CD4-positive, alpha-beta memory T cell (primary cell): ENCODE measurements at places on chromosomes 16 and 17. TPM values are rescaled to one million over a fixed set of nuclear protein-coding genes. Genes with fewer than 3 reads are reported as not detected.

DNA sequence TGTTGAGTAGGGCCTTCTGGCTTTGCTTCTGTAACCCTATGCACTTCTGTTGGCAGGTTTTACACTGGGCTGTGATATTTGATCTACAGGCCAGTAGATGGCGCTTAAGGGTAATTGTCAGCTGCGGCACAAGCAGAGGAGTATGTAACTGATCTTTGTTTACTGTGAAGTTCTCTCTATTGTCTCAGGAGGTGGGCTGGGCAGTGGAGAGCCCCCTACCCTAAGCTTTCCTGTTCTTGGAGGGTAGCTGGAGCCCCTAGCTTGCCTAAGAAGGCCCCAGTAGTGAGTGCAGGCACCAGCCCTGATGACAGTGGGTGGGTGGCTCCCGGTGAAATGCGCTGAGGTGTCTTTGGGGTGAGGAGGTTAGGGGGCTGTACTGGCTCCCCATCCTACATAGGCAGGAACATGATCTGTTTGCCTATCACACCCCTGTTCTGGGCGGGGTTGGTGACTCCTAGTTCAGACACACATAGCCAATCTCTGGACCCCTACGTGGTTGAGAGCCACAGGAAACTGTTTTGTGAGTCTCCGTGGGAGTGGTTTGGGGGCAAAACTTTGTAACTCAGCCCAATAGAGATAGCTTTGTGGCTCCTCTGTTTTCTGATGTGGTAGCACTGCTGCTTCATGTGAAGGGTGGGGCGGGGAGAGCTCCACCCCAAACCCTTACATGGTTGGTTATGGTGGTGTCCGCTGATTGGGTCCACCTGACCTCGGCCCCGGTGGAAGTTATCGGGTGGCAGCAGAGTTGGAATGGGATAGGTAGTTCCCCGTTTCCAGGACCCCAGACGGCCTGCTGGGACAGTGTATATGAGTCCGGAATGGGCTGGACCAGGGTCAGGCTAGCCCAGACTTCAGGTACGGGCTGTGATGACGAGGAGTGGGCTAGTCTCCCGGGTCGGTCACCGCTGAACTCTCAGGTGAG lies 60.4 kb downstream of the SLFN11 start:
- H3K4me1 ChIP-seq: peaks cover 31% of the 10 kb centered on the region
- peak; percentile 98 for DNase-seq
- H3K27ac ChIP-seq: peak overlapping the region; percentile 60
- no peaks in the 10 kb centered on the region for H3K27me3 ChIP-seq

- no peak for DNase-seq
- no peaks in the 10 kb centered on the region for H3K4me1 ChIP-seq
- H3K36me3 ChIP-seq: no peaks in the 10 kb centered on the region
- no peak overlapping the region for H3K4me3 ChIP-seq
- H3K27me3 ChIP-seq: no peaks in the 10 kb centered on the region
Observed at GRCh38 chr17:73358668-73359067, 46.9 kb upstream of the CDC42EP4 start.

GRCh38 chr16:16018705-16019104 lies 69.3 kb downstream of the ABCC1 start:
- H3K4me3 ChIP-seq: no peak overlapping the region
- H3K4me1 ChIP-seq: no peaks in the 10 kb centered on the region
- H3K27ac ChIP-seq: no peak overlapping the region
- no peak for DNase-seq
- H3K36me3 ChIP-seq: peaks cover 42% of the 10 kb centered on the region
- no peaks in the 10 kb centered on the region for H3K27me3 ChIP-seq

- no peak overlapping the region for H3K4me3 ChIP-seq
- H3K27ac ChIP-seq: no peak overlapping the region
- peaks cover 17% of the 10 kb centered on the region for H3K4me1 ChIP-seq
- DNase-seq: no peak
- H3K27me3 ChIP-seq: no peaks in the 10 kb centered on the region
- no peaks in the 10 kb centered on the region for H3K36me3 ChIP-seq
Observed at GRCh38 chr16:23975293-23975692, 139.5 kb downstream of the PRKCB start.

DNA sequence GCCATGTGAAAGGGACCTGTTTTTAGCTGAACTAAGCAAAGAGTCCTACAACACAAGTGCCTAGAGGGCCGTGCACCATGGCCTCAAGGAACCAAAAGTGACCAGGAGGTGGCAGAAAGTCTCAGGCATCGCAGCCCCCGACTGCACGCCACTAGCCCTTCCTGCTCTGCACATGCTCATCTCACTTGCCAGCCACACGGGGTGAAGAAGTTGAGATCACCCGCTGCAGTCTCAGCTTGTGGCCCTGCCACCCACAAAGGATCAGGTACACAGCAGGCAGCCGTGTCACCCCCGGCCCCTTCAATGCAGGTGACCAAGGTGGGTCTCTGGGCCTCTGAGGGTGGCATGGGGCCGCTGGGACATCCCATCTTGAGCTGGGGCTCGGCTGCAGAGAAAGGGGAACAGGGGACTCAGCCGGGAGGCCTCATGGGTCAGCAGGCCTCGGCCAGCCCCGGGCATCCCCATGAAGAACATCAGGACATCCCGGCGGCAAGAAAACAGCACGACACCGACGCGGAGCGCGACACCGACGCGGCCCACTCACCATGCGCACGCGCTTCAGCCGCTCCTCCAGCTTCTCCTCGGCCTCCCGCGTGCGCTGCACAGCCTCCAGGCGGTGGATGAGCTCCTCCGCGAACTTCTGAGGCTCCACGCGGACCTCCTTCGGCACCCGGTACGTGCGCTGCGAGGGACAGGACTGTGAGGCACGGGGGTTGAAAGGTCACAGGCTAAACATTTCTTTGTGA lies 21.0 kb downstream of the PDIA2 start:
- no peaks in the 10 kb centered on the region for H3K27me3 ChIP-seq
- no peak overlapping the region for H3K27ac ChIP-seq
- no peak for DNase-seq
- no peaks in the 10 kb centered on the region for H3K4me1 ChIP-seq
- H3K4me3 ChIP-seq: no peak overlapping the region

GRCh38 chr17:13338421-13338820 lies 263.3 kb downstream of the HS3ST3A1 start:
- H3K4me1 ChIP-seq: peaks cover 4% of the 10 kb centered on the region
- H3K36me3 ChIP-seq: no peaks in the 10 kb centered on the region
- DNase-seq: no peak
- no peak overlapping the region for H3K27ac ChIP-seq

DNA sequence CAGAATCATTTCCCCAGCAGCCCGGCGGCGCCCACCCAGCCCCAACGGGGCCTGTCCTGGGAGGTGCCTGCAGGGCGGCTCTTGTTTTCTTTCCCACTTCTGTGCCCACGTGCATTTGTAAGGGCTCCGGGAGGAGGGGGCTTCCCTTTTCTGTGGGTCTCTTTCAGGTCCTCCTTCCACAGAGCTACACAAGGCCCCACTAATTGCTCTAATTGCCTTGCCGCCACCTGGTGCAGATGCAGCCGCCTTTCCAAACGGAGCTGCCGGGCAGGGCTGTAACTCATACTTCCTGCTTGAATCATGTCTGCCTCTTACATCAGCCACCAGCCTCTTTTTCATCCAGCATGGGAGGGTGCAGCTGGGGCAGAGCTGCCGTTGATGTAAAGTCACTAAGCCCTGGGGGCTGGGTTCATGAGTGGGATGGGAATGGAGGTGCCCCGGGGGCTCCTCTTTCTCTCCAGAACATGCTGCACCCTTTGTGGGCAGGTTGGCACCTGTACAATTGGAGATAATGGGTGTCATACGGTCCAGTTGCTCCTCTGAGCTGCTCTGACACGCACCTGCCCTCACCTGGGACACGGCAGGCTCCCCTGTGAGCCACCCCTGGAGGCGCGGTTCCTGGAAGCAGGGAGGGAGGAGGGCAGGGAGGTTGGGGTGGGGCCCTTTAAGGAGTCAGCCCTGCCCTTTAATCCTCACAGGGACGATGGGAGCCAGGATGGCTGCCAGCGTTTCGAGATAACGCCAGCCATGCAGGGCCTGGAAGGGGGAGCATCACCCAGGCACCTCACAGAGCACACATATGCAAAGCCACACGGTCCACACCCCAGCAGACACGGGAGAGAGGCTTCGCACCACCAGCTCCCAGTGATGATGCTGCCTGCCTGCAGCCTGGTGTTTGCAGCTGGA lies 41.1 kb upstream of the KLHDC4 start:
- peak; percentile 21 for DNase-seq
- H3K4me3 ChIP-seq: no peak overlapping the region
- peaks cover 17% of the 10 kb centered on the region for H3K4me1 ChIP-seq
- H3K27me3 ChIP-seq: no peaks in the 10 kb centered on the region
- no peaks in the 10 kb centered on the region for H3K36me3 ChIP-seq

DNA sequence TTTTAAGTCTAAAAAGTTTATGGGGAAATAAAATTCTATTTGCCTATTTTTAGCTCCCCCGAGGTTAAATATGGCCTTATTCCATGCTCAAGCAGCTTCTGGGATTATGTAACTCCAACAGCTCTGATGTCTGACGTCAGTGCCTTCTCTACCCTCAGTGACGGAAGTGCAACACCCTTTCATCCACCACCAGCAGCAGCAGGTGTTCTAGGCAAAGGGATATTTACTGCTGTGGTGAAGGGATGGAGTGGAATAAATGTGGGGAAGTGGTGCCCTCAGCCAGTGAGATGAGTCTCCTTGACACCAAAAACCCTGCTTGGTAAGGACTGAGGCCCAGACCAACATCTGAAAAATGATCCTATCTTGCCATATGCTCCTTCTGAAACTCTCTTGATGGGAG lies 247.4 kb downstream of the SHISA9 start:
- no peaks in the 10 kb centered on the region for H3K27me3 ChIP-seq
- H3K4me3 ChIP-seq: no peak overlapping the region
- no peak overlapping the region for H3K27ac ChIP-seq
- H3K36me3 ChIP-seq: no peaks in the 10 kb centered on the region
- H3K4me1 ChIP-seq: no peaks in the 10 kb centered on the region

KRTAP2-4 gene
- not detected for total RNA-seq

ASPHD1 gene
- not detected for total RNA-seq
